Stimulated activated CD8-positive, alpha-beta memory T cell treated with anti-CD3 and anti-CD28 coated beads, Interleukin-12 subunit alpha, Interleukin-12 subunit beta, amount 100 ng/mL, for 4 hours (primary cell): ENCODE measurements at places on chromosomes 4 and X.

DNA sequence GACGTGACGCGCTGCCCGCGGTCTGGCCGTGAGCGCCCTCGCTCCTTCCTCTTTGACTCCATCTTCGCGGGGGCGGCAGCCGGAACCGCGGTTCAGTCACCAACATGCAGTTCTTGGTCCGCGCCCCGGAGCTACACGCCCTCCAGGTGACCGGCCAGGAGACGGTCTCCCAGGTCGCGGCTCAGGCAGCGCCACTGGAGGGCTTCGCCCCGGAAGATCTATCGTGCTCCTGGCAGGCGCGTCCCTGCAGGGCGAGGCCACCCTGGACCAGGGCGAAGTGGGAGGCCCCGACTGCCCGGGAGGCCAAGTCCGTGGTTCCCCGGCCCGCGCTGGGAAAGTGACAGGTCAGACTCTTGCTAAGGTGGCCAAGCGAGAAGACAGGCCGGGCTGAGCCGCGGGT is 2.9 kb downstream of the TRIML2 start:
- no peak for DNase-seq

- no peak for DNase-seq
Measured at GRCh38 chr4:2092669-2093053, 33.5 kb downstream of the NAT8L start.

- no peak for DNase-seq
Measured at GRCh38 chrX:71222929-71223328, at the start of gene GJB1. Gene GJB1, plus strand, starts transcription at chrX:71223224. Its CDS starts 484 bp downstream, at chrX:71223708.

- DNase-seq, result no peak
Measured at GRCh38 chr4:114286262-114286810, 306.9 kb upstream of the ARSJ start.

DNA sequence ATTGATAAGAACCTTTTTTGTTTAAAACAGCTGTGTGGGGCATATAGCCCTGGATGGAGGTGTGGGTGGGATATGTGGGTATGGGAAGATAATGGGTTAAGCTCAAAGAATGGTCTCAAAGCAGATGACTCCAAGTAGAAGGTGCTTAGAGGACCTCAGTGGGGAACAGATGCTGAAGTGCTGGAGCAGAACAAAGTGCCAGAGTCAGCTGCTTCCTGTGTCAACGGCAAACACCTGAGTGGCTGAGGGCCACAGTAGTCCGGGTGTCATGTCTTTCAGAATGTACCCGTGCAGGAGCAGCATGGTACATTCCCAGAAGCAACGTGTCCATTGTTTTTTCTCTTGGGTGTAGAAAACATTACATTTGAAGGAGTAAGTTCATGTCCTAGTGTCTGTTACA is 210.6 kb downstream of the CCNG2 start:
- no peak for DNase-seq

- no peak for DNase-seq
Measured at GRCh38 chrX:40166582-40166981, 68.8 kb upstream of the BCOR start.

- no peak for DNase-seq
Measured at GRCh38 chr4:40586034-40586433, 43.6 kb downstream of the RBM47 start.

DNA sequence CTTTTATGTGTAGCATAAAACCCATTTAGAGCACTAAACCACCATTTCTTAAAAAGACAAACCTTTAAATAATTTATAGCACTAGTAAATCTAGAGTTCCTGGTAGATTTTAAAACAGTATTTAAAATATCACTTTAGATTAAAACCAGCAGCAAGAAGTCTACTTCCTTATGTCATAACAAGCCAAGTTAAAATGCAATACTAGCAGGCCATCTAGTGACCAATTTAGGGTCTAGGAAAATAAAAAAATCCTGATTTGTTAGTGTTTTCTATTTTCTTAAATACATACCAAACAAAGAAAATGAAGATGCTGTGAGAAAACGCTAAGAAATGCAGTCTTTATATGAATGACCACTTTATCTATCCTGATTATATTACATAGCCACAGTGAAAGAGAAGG is 53.9 kb downstream of the PAPSS1 start:
- no peak for DNase-seq

GRCh38 chr4:2931512-2932301 is 31.5 kb downstream of the NOP14 start:
- no peak for DNase-seq

DNA sequence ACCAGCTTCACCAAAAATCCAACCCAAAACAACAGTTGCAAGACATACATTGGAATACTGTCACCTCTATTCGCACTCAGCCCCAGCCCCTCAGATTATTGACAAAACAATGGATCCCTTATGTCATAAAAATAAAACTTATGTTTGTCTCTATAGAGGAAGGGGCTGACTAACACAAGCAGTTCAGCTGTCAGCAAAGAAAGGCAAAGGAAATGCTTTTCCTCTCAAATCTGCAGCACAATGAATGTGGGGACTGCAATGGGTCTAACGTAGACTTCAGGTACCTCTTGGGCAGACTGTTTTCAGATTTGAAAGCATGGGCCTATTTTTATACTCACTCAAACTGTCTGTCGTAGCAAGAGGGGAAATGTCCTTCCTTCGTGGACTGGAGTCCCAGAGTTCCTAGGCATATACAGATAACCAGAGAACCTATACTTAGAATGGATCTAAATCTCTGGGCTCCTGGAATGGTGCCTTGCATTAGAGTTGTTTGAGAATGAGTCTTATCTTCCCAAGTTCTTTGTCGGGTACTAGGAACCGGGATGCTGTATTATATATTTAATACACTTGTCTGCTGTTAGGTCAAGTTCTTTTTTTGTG is 307.7 kb upstream of the DDX53 start:
- DNase-seq, result no peak

DNA sequence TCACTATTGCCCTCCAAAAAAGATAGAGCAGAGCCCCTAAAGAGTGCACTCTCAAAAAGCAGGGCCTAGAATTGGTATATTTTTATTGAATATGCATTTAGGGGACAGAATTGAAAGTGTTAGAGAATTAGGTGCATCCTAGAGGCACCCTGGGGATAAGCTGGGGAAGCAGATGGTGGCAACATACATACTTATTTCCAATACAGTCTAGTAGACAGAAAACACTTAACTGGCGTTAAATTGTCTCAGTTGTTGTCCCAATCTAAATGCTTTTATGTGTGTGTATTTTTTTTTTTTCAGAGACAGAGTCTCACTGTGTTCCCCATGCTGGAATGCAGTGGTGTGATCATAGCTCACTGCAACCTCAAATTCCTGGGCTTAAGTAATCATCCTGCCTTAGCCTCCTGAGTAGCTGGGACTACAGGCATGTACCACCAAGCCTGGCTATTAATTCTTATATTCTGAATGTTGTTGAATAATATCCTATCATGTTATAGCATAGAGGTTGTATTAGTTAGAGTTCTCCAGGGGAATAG is 481.8 kb downstream of the GRXCR1 start:
- no peak for DNase-seq

GRCh38 chrX:76147106-76147505 is 25.8 kb upstream of the PBDC1 start:
- DNase-seq, result no peak

DNA sequence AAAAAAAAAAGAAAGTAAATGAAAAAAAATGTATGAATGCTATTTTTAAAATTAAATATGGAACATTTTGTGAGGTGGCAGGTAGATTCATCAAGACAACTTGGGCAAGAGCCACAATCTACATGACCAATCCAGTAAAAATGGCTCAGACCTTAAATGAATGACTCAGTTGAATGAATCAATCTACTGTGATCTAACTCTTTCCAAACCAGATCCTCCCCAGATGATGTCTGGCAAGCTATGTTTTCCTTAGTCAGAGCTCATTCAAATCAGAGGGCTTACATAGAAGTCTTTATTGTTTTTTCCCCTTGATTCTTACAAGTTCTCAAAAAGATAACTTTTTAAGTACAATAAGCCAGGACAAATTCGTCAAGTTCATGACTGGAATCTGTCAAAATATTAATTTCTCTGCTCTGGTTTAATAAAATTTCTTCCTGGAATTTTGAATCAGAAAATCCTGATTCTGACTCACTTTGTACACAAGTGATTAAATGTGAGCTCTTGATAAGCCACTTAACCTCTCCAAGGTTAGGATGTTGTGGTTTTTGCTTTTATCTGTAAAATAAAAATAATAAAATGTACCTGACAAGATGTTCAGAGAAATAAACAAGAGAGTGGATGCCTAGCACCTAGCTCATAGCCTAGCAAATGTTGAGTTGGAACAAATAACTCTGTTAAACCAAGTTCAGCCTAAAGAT is 105.6 kb upstream of the SMIM31 start:
- no peak for DNase-seq

DNA sequence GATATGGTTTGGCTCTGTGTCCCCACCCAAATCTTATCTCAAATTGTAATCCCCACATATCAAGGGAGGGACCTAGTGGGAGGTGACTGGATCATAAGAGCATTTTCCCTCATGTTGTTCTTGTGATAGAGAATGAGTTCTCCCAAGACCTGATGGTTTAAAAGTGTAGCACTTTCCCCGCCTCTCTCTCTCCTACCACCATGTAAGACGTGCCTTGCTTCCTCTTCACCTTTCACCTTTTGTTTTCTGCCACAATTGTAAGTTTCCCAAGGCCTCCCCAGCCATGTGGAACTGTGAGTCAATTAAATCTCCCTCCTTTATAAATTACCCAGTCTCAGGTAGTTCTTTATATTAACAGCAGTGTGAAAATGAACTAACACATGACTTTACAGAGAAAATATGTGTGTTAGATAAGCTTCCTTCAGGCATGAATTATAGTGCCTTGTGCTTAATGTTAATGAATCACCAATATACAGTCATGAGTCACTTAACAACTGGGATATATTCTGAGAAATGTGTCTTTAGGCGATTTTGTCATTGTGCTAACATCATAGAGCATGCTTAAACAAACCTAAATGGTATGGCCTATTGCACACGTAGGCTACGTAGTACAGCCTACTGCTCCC is 37.9 kb downstream of the PDGFC start:
- no peak for DNase-seq
